HFF-Myc (cell line): ENCODE measurements at places on chromosomes 2 and 18.
A peak's percentile ranks its signal among the peaks of the same experiment; 100 is the strongest.

DNA sequence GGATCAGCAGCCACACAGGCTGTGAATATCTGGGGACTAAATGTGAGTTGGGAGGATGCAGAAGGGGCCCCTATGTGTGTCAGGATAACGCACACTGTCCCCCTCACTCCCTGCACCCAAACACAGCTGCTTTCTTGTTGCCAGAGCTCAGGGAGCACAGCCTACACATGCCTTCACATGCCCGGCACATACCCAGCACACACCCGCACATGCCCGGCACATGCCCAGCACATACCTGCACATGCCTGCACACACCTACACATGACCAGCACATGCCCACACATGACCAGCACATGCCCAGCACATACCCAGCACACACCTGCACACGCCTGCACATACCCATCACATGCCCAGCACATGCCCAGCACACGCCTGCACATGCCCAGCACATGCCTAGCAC lies 75.6 kb downstream of the TPO start:
- DNase-seq = no peak

DNA sequence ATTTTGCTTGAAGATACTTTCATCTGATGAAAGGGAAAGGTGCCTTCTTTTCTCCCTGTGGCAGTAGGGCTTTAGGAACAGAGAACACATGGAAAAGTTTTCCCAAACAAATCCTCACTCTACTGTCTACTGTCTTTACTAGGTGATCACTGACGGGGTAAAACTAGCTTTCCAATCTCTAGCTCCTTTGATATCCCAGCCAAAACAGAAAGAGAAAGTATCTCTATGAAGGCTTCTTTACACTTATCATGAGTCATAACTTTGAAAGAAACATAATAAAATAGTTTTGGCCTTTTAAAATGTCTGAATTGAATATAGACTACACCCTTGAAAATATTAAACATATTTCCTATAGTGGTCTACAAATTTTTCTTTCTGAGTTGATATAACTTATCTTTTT lies 214.5 kb downstream of the DSEL start:
- DNase-seq = no peak

DNA sequence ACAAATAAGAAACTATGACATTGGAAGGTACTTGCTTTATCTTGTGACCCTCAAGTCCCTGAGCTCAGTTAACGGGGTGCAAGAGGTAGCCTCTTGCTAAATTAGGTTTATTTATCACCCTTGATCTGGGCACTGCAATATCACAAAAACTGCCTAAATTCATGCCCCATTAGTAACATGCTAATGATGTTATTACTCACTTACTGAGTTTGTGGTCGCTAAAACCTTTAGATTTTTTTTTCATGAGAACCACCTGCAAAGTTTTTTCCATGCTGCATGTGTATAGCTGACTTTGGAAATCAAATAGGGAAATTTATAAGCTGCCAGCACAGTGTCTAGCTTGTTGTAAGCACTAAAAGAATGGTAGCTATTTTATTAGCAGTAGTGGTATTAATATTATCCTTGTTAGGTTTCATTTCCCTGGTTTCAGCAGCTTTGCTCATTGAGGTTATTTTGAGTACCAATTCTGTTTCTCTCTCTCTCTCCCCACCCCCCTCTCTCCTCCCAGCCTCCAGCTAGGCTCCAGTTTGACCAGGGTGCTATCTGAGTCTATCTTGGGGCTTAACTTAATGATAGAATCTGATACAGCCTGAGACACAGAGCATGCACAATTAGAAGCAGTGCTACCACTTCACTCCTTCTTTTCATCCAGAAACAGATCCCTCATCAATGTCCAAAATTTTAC lies 88.7 kb upstream of the ATP8B1 start:
- no peak for DNase-seq

DNA sequence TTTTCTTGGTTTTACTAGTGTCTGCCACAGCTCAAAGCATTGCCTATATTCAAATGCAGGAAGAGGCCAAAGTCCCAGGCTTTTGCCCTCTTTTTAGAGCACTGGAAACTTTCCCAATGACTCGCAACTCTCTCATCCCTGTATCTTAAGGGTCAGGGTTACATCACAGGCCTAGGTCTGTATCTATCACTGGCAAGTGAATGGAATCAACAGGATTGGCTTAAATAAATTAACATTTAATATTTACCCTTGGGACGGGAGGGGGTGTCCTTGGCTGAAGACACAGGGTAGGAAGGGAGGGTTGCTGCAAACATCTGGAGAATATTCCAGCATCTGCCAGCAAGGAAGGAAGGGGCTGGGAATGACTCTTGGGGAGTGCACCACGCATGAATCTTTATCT lies 242.6 kb downstream of the SLC4A3 start:
- no peak for DNase-seq

DNA sequence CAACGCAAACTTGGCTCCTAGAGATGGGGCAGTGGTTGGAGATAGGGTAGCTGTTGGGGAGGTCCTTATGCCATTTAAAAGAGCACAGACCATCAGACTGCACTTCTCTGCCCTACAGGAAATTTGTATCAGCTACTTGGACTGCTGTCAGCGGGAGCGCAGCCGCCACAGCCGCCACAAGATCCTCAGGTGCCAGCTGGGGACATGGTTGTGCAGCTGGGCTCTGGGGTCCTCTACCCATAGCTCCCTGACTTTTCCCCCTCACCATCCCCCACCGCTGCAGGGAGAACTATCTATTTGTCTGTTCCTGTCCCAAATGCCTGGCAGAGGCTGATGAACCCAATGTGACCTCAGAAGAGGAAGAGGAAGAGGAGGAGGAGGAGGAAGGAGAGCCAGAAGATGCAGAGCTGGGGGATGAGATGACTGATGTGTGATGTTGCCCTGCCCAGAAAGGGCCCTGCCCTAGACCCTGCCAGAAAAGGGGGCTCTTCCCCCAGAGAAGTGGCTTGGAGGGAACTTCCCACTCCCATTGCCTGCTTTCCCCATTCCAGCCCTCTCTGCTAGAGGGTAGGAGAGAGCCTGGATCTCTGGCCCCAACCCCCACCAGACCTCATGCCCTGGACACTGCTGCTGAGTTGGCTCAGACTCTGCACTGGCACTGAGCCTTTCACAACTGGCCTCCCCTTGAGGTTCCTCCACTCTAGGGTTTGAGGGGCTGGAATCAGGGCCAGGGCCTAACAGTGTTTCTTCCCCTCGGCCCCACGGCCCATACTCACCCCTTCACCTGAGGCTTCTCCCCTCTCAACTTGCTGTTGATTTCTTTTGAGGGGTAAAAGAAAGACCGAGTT lies 7.3 kb downstream of the PRADC1 start:
- DNase-seq = no peak

DNA sequence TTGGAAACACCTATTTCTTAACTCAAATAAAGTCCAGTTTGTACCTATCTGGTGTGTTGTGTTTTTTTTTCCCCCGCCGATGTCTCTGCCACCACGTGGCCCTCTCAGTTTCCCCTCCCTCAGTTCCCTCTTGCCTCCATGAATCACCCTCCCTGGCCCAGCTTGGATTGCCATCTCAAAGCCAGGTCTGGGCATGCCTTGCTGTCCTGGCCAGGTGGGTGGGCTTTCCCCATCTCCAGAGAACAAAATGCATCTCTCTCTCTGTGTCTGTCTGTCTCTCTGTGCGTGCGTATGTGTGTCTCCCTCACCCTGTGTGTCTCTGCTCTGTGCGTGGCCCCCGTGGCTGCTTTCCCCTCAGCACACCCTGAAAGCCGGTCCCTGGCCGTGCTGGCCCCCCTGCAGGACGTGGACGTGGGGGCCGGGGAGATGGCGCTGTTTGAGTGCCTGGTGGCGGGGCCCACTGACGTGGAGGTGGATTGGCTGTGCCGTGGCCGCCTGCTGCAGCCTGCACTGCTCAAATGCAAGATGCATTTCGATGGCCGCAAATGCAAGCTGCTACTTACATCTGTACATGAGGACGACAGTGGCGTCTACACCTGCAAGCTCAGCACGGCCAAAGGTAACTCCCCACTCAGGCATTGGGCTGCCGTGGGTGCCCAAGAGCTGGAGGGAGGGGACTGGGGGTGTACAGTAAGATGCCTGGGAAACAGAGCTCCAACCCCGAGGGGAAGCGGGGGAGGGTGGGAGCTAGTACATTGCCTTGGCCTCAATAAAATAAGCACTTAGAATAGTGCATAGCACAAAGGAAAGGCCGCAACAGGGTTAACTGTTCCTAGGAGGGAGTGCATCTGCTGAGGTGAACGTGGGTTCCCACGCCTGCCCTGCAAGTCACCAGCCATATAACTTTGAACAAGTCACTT lies 31.6 kb upstream of the GMPPA start:
- DNase-seq = no peak

- peak; percentile 5 for DNase-seq
Observed at GRCh38 chr18:74040459-74041332, 106.9 kb downstream of the FBXO15 start.

DNA sequence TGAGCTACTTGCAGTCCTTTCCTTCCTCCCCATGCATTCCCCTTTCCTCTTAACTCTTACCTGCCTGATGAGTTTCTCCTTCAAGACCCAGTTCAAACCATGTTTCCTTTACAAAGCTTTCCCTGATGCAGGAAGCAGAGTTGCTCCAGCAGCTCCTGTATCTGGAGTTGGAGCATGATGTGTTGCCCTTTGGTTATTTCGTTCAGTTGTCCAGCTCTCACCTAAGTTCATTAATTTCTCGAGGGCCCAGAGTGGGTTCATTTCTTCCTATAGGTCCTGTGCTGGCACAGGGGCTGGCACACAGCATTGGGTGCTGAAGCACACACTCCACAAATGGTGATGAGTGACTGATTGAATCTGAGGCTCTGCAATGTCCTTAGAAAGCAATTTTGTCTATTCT lies 23.0 kb upstream of the TMEM214 start:
- no peak for DNase-seq

DNA sequence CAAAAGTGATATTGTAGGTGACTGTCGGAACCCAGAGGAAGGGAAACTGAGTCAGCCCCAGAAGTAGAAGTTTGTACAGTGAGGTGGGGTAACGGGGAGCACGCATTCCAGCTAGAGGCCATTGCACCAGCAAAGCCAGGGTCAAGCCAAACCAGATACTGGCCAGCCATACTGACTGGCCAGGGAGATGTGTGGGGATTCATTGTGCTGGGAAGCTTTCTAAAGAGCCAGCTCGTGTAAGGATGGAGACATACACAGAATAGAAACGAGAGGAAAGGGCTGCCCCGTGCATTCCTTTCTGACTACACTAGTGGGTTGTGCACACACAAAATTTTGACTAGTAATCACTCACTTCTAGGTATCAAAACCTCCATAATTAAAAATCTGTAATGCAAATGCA lies 175.3 kb upstream of the PID1 start:
- DNase-seq = no peak

DNA sequence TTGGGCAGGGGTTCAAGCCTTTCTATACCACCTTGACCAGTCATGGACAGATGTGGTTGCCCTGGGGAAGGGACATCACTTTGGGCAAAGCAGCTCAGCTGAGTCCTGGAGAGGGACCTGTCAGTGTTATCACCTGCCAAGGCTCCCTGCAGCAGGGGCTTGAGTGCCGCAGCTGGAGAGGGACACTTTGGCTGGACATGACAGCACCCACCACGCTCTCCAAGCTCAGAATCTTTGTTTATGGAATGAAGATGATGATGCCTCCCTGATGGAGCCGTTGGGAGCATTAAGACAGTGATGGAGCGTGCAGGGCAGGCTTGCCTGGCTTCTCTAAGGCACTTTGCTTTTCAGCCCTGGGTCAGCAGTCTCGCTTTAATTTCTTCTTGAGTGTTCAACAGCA lies 4.3 kb upstream of the TFCP2L1 start:
- DNase-seq = no peak

DNA sequence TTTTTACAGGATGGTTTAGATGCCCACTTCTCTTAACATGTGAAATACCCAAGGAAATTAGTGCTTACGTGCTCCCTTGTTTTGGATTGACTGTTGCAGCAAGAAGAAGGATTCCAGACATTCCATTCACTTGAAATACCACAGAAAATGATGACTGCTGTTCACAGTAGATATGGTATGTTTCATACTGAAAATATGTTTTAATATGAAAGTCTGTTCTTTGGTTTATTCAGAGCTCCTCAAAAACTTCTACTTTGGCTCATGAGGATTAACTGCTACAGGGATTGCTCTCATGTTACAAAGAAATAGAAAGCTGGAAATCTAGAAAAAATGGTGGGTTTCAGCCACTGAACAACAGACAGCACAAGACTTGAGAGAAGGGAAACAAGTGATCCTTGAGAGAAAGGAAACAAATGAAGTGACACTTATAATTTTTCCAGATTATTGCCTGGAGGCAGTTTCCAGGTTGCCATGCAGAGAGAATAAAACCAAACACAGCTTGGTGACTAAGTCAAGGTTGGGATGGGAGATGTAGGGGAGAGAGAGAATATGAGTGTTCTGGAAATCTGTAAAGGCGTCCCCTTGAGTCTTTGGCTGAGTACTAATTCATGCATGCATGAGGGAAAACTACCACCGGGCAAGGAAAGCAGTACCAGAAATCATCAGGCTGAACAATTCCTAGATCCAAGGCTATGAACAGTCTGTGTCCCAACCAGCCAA lies 348.1 kb downstream of the CLIP4 start:
- DNase-seq = no peak

DNA sequence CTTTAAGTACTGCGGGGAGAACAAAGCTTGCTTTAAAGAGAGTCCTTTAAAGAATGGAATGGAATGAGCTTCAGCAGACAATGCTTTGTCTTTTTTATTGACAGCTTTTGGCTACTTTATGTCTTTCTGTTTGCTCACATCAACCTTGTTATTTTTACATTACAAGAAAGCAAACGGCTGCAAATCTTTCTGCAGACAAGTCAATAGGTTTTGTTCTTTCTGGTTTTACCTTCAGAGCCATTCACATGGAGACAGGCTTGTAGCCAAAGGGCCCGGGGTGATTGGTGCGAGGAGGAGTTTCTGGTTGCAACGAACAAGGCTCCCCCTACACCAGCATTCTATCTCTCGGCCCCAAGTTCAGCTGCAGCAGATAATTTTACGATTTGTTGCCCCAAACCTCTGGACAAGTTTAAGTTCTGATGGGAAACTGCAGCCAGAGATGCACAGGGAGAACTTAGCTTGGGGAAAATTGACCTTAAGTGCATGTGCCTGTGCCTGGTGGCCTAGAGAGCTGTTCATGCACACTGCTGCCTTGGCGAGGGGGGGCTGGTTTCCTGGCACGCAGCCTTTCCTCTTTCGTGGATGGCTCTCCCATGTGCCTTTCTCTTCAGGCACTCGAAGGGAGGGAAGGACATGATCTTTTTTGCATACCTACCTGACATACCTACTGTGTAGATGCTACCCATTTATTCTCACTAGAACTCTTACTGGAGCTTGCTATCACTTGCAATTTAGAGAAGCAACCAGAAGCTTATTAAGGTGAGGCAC lies 543.2 kb downstream of the DCDC2C start:
- no peak for DNase-seq

- DNase-seq = no peak
Observed at GRCh38 chr18:76847916-76848315, 25.6 kb downstream of the ZNF236 start.

DNA sequence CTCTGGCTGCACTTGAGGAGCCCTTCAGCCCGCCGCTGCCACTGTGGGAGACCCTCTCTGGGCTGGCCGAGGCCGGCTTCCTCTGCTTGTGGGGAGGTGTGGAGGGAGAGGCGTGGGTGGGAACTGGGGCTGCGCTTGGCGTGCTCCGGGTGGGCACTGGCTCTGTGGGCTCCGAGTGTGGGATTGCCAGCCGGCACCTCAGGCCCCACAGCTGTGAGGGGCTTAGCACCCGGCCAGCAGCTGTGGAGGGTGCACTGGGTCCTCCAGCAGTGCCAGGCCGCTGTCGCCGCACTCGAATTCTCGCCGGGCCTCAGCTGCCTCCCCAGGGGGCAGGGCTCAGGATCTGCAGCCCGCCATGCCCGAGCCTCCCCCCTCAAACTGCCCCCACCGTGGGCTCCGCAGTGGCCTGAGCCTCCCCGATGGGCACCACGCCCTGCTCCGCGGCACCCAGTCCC lies 808.0 kb upstream of the SOX11 start:
- no peak for DNase-seq
